ENCODE measurements at places on chromosomes 2 and 18.

GRCh38 chr2:36731941-36732672 is 35.6 kb downstream of the VIT start:
- no peak for DNase-seq

GRCh38 chr18:48829443-48830149 is 121.2 kb downstream of the SMAD7 start:
- no peak for DNase-seq

GRCh38 chr2:25269233-25269632 is 72.5 kb downstream of the DNMT3A start:
- DNase-seq: no peak

DNA sequence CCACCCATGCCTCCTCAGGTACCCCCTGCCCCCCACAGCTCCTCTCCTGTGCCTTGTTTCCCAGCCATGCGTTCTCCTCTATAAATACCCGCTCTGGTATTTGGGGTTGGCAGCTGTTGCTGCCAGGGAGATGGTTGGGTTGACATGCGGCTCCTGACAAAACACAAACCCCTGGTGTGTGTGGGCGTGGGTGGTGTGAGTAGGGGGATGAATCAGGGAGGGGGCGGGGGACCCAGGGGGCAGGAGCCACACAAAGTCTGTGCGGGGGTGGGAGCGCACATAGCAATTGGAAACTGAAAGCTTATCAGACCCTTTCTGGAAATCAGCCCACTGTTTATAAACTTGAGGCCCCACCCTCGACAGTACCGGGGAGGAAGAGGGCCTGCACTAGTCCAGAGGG is 803 bp upstream of the DES start:
- no peak for DNase-seq

DNA sequence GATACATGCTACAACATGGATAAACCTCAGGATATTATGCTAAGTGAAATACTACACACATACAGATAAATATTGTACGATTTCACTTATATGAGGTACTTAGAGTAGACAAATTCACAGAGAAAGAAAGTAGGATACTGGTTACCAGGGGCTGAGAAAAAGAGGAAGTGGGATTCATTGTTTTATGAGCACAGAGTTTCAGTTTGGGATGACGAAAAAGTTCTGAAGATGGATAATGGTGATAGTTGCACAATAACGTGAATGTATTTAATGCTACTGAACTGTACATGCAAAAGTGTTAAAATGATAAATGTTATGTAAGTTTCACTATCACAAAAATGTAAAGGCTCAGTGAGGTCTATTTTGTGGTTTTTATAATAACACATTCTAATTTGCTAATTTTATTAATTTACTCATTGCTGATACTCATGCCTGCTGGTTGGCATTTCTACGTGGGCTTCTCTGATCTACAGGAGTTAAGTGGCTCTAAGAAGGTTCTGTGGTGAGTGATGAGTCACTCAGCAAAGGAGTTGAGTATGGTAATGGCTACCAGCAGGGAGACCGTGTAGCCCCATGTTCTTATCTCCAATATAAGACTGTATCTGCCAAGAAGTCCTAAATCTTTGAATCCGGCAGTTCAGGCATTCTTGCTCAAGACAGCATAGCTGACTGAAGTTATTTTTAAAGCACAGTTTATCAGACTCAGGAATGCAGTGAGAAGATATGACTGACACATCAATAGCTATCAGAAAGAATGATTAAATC is 41.1 kb downstream of the UPP2 start:
- DNase-seq: no peak

GRCh38 chr2:126315828-126316227 is 340.1 kb upstream of the GYPC start:
- no peak for DNase-seq

DNA sequence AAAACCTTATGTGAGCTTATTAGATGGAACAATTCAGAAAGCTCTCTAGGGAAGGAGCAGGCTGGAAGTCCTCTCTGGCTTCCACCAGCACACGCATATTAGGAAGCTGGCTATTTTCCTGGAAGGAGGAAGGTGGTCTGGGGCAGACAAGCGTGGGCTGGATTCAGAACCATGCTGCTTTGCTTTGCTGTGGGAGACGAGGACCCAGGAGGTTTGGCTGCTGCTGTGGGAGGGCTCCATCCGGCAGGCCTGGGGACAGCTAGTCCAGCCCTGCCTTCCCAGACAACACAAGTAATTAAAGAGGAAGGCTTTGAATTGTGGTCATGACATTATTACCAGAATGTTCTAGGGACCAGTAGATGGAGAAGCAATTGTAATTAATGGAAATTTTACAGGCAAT is 238.8 kb upstream of the MYT1L start:
- no peak for DNase-seq

DNA sequence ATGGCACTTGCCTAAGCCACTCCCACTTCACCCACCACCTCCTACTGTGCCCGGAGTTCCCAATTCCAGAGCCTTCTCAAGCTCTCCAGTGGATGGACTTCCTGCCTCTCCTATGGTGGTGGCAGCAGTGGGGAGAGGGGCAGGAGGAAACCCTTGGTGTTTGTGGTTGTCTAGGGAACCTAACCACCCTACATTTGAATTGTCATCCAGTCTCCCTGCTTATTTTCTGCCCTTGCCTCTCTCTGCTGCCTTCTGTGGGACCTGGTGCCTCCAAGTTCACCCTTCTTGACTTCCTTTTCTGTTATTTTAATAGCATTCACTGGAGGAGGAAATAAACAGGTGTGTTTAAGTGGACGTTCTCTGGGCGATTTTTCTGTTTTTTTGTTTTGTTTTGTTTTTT is 50.0 kb upstream of the HPCAL1 start:
- DNase-seq: no peak

- no peak for DNase-seq
Measured at GRCh38 chr2:232567721-232568120, 17.2 kb downstream of the EIF4E2 start.

- no peak for DNase-seq
Measured at GRCh38 chr2:23376972-23377371, 8.0 kb upstream of the KLHL29 start.

DNA sequence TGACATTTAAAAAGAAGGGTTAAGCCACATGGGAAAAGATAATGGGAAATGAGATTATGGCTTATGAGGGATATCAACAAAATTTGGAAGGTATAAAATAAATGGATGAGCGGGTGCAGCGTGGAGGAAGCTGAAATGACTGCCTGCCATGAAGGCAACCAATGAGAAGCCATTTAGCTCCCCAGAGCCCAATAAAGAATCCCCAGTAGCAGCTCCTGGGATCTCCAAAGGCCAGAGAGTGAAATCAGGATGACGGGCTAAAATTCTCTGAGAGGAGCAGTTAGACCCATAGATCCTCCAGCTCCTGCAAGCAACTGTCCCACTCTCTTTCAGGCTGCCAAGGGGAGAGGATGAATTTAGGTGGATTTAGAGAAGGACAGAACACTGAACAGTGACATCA is 12.9 kb upstream of the MAPRE3 start:
- DNase-seq: no peak

- no peak for DNase-seq
Measured at GRCh38 chr2:56182420-56182819, 1.4 kb upstream of the CCDC85A start.

DNA sequence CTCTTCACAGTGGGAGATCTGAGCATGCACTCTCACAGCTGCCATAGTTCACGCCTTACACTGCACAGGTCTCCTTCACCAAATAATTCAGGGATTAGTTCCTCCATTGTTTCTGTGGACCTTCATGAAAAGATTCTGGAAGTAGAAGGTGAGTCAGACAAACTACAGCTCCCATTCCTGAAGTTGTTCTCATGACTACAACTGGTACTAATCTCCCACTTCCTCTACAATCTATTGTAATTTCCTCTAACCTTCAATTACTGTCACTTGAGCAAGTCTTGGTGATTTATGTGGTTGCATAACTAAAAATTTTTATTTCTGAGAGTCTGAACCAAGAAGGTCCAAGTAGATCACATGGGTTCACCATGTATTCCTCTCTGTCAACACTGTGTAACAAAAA is 128.7 kb downstream of the XIRP2 start:
- DNase-seq: no peak

GRCh38 chr2:119248751-119249150 is 25.1 kb downstream of the STEAP3 start:
- DNase-seq: no peak

GRCh38 chr2:99348173-99348572 is 11.0 kb downstream of the EIF5B start:
- no peak for DNase-seq

- DNase-seq: no peak
Measured at GRCh38 chr18:75405351-75405750, 22.2 kb downstream of the SMIM21 start.

DNA sequence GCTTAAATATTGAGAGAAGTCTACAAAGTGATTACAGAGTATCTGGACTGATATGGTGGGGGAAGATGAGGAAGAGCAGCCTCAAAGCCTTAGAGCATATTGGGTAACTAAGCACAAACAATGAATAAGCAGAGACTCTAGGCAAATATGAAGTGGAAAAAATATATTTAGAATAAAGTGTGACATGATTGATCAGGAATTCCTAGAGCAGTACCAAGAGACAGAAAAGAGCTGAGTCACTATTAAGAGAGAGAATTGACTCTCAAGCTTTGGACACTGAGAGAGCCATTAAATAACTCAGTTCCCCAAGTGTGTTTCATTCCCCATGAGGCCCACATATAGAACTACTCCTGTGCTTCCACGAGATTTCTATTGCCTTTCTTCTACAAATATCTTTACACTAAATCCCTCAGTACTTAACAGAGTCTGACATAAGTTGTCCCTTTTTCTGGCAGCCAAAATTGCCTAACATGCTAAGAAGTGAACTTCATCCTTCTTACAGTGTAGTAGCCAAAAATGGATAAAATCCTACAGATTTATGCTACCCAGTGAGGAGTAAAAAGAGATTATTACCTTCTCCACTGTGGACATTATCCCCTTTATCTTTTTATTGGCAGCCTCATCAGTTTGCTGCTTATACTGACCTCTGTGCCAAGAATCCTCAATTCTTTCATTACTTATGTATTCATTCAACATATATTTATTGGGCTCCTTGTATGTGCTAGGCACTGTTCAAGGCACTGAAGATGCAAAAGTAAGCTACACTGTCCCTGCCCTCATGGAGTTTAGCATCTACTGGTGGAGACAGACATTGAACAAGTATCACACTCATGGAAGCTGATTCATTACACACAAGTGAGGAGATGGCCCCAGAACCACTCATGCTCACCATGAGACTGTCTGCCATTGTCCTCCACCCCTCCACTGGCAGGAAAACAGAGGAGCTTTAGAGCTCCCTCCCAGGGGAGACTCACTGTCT is 45.4 kb downstream of the SLC40A1 start:
- no peak for DNase-seq

DNA sequence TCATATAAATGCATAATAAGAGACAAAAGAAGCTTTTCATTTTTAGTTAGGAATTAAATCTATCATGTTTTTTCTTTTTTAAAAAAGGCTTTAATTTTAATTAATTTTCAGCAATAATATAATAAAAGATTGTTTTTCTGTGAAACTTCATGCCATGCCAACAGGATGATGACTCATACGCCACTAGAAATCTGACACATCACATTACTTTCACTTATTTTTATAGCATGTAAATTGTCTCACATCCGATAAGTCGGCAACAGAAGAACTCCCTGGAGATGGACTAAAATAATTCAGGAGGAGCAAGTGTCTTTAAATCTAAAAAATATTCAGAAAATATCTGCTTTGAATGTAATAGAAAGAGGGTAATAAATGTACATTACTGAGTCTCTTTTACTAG is 1024.2 kb upstream of the ACVR2A start:
- no peak for DNase-seq

DNA sequence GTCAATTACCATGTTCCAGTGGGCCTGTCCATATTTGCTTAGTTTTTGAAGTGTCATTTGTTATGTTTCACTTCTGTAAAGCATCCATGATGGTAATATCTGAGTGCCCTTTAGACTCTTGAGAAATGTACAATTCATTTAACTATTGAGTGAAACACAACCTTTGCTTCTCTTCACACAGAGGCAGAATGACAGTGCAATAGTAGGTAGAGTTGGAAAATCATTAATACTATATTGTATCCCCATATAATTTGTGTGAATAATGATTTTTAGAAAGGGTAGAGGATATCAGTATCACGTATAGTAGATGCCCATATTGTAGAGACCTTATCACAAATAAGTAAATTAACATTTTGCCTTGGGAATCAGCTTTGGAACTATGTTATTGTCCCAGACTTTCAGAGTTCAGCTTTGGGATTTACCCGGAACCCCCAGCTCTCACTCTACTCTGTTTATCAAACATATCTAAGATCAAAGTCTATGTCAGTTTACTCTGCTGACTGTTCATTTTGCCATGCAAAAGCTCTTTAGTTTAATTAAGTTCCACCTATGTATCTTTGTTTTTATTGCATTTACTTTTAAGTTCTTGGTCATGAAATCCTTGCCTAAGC is 172.7 kb upstream of the NOL4 start:
- no peak for DNase-seq

- no peak for DNase-seq
Measured at GRCh38 chr2:239534581-239535412, 134.0 kb upstream of the HDAC4 start.

DNA sequence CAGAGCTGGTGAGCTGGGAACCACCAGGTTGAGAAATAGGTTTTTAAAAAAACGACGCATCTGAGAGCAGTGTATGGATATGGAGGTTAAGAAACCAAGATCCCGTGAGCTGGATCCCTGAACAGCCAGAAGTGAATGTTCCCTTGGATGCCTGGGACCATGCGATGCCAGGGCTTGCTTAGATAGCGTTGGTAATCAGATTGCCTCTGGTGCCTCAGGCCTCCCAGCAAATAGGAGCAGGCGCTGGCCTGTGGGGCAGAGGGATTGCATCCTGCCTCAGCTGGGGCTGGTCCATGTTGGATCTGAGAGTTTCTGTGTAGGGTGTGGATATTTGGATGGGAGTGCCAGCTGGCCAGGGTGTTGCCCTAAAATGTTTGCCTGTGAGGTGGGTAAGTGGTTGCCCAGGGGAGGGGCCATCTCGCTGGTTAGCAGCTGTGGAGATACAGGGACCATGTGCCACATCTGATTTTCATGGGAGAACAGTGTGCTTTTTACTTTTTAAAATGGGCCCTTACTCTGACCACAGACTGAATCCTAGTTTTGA is 80.8 kb upstream of the MCFD2 start:
- DNase-seq: no peak

GRCh38 chr18:71808616-71809015 is 735.5 kb downstream of the CBLN2 start:
- DNase-seq: peak; percentile 24

- DNase-seq: no peak
Measured at GRCh38 chr2:112821682-112822081, 14.9 kb downstream of the IL1B start.

DNA sequence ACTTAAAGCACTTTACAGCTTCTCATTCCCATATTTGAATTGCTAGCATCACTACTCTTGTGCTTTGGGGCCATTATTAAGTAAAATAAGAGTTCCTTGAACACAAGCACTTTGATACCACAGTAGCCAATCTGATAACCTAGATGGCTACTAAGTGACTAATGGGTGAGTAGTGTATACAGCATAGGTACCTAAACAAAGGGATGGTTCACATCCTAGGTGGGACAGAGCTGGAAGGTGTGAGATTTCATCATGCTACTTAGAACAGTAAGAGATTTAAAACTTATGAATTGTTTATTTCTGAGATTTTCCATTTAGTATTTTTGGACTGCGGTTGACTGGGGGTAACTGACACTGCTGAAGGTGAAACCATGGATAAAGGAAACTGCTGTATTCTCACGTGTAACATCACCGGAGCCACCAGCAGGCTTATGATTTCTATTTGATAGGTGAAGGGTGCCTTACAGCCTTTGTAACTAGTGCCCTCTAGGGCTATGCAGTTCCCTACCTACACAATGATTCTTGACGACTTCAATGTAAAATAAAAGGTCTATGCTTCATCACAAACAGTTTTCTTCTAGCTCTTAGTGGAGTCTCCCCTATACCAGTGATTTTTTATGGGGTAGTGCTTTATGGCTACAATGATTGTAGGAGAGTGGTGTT is 22.1 kb upstream of the CRIM1 start:
- peak; percentile 33 for DNase-seq

Measured in T47D (cell line).